Peyer's patch (tissue), 4 donors: ENCODE measurements at places on chromosomes 1 and 21. TPM values are rescaled to one million over a fixed set of nuclear protein-coding genes. Genes with fewer than 3 reads are reported as not detected.

RCAN3 gene
- total RNA-seq = 5.4 TPM

SETD4 gene
- total RNA-seq = 60.3 TPM

LCE1E gene
- not detected for total RNA-seq

GBP7 gene
- not detected for total RNA-seq

MTARC1 gene
- 5.0 TPM for total RNA-seq
